ENCODE measurements at places on chromosomes 1 and 21.

DNA sequence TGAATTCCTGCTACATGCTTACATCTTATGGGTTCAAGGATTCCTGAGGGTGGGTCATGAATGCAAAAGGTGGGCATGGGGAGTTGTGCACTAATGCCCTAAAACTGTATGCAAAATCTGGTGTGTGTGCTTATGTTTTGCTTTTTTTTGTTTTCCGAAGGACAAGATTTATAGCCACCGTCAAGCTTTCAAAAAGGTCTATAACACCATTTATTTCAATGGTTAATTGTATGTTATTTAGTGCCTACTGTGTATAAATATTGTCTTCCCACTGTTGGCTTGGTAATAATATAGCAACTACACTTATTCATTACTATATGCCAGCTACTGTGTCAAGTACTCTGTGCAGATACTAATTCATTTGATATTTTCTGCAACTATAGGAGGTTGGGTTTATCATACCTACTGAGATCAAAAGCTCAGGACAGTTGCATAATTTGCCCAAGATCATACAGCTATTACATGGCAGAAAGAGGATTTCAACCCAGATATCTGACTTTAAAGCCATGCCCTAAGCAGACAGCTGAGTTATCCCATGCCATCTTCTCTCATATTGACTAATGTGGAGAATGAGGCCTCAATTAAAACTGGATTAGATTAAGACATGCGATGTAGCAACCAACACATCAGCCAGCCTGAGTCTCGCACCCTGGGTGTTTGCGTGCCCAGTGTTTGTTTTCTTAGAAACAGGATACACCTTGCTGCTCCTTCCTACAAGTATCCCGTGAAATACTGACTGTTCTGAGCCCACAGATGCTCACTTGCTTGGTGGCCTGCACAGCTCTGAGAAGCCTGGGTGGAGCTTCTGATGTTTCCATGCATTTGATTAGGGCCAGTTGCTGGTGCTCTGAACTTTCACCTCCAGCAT is 34.6 kb downstream of the GADD45A start:
- DNase-seq = no peak

GRCh38 chr1:78687914-78688313 is 38.3 kb downstream of the IFI44 start:
- no peak for DNase-seq

DNA sequence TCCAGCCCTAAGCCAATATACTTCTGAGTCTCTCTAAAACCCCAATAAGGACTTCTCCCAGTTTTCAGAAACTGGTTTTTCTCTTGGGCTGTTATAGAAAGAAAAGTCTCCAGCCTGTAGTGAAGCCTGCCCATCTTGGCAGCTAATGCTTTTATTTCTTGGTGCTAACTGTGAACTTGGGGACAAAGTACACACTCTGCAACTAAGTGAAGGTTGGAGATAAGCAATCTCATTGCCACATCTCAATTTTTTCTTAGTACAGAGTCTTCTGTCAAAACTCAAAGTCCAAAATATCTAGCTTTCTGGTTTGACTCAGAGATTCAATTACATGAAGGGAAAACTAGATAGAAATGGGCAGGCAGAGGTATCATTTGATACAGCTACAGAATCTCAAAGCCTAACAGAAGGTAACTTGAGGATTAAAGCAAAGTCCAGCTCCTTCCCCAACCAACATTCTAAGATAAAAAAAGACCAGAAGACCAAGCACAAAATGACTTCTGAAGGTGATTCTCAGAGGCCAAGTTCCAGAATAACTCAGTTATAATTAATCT is 14.0 kb downstream of the AK2 start:
- no peak for DNase-seq

DNA sequence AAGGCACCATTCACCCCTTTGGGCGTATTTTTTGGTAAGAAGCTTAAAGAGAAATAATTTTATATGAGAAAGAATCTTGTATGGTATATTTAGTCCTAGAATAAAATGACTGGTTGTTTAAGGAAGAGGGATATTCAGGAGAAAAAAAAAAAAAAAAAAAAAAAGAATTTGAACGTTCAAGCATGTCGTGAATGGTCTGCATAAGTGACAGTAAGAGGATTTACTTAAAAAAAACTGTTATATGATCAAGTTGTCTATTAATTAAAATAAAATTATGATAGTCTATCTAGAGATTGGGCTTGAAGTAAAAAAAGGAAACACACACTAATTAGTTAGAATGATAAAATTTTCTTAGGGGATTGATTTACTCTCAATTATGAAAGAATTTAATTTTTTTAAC is 11.7 kb upstream of the OR14I1 start:
- no peak for DNase-seq

DNA sequence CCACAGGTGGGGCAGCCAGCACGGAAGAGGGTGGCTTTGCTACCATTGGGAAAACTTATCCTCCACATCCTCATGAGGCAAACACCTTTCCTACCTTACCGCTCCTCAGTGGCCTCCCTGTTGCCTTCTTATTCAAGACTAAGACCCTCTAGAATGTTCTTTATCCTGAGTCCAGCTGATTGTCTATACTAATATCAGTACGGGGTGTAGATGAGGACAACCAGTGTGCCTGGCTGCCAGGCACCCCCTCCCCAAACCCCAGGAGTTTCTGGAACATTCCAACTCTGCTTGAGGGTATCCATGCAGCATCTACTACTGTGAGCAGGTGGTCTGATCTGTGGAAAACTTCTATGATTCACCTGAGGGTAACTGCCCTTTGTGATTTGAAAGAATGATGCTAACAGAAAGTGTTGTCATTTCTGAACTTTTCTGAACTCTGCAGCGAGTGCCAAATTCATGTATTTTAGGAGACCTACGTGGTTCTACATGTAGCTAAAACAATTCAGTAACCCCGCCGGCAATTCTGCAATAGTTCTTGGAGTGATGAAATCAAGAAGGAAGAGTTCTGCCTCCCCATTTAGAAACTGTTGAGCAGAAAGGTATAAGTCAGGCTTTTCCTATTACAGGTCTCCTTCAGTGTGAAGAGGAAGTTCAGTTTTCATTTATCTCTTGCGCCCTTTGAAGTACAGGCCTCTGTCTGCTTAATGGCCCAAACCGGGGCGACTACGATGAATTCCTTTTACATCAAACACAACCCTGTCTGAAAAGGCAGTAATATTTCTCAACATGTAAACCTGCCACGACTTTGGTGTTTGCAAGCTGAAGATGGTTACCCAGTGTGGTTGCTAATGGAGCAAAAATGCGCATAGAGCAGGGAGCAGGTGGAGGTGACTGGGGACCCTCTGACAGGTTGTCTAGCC is 80.4 kb downstream of the RUNX1 start:
- DNase-seq = no peak

DNA sequence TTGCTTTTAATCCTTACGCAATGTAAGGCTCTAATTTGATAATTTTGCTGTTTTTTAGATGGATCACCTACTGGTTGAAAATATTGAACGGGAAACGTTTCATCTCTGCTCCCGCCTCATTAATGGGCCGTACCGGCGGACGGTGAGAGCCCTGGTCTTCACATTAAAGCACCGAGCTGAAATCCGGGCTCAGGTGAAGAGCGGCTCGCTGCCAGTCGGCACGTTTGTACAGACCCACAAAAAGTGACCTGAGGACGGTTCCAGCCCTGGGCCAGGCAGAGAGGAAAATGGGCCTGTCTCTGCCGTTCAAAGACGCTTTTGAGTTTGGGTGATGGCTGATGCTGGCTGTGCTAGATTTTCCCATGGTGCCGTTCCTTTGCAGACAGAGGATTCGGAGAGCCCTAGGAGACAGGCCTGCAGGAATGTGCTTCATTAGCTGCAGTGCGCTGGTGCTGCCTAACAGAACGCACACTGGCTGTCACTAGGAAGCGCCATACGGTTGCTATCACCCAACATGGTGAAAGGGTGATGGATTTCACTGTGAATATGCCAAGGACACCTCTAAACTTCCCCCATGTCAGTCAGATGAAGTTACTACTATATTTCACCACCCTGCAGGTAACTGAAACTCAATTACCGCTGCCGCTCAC is 42.9 kb downstream of the TCEANC2 start:
- no peak for DNase-seq

DNA sequence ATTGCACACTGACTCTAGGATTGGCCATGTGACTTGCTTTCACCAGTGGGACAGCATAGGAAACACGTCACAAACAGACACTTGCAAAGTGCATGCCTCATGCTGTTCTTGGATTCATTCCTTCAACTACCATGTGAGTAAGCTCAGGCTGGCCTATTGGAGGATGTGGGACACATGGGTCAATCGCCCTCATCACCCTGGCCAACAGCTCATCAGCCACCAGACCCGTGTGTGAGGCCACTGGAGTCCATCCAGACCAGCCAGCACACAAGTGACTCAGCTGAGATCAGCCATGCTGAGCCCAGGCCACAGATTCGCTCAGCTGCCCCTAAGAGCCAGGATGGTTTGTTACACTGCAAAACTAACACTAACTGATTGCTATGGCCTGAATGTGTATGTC is 216.1 kb upstream of the GRIK3 start:
- DNase-seq = no peak

GRCh38 chr1:158830904-158831507 is at the start of gene MNDA:
MNDA (plus strand) TSS chr1:158831351; CDS start chr1:158842154, 10,803 bp downstream.
- no peak for DNase-seq

GRCh38 chr1:15334995-15335394 is 74.7 kb upstream of the EFHD2 start:
- DNase-seq = no peak

DNA sequence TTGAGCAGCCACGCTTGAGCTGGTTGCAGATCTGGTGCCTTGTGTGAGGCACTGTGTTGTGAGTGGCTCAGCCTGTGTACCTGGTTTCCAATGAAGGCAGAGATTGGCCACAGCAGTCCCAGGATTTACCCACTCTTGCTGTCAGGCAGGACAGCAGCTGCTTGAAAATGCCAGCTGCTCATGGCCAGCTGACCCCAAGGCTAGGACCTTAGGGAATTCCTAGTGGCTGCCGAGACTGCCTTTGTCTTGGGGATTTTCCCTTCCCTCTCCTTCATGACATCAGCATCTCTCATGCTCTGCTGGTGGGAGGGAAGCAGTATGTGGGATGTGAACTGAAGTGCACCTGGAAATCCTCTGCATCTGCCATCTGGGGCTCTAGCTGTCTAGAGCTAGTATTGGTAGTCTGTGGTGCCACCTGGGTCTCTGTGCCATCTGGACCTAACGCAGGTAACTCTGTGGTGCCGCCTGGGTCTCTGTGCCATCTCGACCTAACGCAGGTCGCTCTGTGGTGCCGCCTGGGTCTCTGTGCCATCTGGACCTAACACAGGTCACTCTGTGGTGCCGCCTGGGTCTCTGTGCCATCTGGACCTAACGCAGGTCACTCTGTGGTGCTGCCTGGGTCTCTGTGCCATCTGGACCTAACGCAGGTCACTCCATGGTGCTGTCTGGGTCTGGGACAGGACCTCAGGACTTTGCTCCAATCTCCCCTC is 3.8 kb upstream of the LRRC47 start:
- no peak for DNase-seq

DNA sequence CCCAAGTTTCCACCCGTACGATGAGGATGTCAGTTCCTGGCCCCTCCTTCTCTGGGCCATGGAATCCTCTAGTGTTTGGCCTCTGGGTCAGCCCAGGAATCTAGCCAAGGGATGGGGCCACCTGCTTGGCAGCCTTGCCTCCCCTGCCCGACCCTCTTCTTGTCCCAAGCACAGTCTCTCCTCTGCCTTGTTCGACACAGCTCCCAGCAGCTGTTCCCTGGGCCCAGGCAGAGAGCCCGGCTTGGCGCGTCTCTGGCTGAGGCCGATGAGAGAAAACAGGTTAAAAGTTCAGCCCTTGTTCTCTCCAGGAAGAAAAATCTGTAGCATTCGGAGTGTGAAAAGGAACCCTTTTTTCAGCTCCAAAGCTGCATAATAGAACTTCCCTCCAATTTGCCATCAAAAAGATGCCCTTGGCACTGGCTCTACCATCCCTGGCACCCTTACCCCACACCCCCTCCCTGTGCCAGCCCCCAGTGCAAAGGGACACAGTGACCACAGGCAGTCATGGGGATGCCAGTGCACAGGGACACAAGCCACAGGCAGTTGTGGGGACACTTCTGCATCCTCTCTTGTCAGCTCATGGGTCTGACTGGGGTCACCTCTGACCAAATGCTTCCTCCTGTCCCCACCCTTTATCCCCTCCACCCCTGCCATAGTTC is 68.4 kb downstream of the EPHB2 start:
- no peak for DNase-seq

- DNase-seq = no peak
Measured at GRCh38 chr1:240173836-240174235, 82.2 kb downstream of the FMN2 start.
